ENCODE measurements at places on chromosomes 6 and 20.

- no peak for DNase-seq
Observed at GRCh38 chr6:160060221-160060620, 61.4 kb upstream of the SLC22A1 start.

- no peak for DNase-seq
Observed at GRCh38 chr6:22436134-22436533, 133.2 kb upstream of the HDGFL1 start.

DNA sequence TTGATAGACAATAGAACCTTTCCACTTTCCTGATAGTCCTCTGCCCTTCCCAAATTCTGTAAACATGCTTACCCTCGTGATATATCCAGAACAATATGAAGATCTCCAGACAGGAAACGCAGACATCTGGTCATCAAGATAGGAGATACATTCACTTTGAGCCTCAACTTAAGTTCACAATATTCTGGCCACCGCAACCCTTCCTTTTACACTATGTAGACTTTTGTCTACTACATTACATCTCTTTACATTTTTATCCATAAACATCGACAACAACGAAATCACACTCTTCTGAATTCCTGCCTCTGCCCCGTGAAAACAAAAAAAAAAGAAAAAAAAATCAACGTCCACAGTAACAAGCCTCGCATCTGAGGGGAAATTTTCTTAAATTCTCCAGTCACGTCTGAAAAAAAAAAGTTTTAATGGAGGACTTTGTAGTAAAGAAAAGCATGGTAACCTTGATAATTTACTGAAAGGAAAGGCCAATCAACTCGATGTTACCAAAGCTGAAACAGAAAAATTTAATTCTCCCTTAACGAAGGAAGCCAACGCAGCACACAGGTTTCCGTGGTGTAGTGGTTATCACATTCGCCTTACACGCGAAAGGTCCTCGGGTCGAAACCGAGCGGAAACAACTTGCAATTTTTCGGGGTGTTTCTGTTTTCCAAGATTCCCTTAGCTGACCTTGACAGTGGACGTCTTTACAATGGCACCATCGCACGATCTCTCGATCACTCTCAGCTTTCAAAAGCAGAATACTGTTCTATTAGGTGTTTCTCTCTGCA is 21.8 kb downstream of the POM121L2 start:
- DNase-seq, result no peak

- no peak for DNase-seq
Observed at GRCh38 chr6:157556144-157556645, 175.2 kb downstream of the ZDHHC14 start.

GRCh38 chr6:139549561-139550070 is 175.2 kb upstream of the CITED2 start:
- no peak for DNase-seq

DNA sequence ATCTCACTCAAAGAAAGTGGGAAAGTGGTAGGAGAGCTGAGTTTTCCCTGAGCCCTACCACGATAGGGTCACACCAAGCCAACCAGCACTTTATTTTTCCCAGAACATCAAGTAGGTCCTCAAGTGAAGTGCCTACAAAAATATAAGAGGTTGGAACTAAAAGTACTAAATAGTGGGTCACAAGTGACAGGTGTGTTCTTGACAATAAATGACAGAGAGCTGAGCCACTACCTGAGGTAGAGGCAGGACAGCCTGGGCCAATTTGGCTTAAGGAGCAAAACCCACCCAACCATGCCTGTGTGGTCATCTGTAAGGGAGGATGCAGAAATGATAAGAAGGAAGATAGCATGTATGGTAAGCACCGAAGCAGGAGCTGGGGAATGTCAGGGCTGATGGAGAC is 154.8 kb upstream of the SSTR4 start:
- DNase-seq, result no peak

DNA sequence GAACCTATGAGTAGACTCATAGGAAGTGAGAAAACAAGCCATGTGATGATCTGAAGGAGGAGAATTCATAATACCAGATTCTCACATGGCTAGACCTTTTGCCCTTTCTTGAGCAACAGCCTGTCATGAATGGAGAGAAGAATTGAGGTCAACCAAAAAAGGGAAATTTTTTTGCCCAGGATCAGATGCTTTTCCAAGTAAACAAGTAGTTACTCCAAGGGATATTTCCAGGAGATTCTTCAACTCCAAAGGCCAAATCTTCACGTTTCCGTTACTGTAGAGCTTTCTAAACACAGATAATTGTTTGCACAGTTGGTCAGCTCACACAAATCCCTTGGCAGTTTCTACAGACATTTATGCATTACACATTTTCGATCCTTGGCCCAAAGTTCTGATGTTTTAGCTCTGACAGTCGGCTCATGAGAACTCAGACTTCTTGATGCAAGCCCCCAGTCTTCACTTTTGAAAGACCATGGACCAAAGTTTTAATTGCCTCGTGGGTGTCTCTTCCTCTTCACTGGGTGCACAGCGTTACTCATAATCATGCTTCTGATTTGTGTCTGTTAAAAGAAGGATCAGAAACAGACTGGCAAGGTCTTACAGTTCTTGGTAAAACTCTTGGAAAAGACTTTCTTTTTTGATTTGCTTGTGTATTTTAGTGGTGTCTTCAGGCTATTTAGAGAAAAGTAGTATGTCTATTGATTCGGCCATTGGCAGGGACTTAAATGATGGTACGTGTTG is 115.0 kb downstream of the TSHZ2 start:
- DNase-seq, result no peak

All from D341Med (cell line).